Activated CD4-positive, alpha-beta T cell treated with anti-CD3 and anti-CD28 coated beads, Interleukin-2, amount 50 U/mL, for 1 hour (primary cell): ENCODE measurements at places on chromosomes 4 and X.

GRCh38 chr4:41687971-41688370 lies 60.6 kb downstream of the PHOX2B start:
- no peak for DNase-seq

DNA sequence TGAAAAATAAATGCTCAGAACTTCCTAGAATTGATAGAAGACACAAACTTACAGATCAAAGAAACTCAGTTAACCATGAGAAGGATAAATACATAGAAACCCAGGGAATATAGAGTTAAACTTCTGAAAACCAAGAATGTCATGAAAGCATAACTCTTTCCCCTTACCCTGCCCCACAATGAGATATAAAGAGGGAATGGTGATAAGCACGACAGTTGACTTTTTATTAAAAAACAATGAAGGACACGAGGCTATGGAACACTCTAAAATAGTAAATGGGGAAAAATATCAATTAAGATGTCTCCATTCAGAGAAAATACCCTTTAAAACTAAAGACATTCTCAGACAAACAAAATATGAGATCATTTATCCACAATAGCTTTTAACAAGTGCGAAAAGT lies 154.7 kb downstream of the ANTXR2 start:
- DNase-seq: no peak

DNA sequence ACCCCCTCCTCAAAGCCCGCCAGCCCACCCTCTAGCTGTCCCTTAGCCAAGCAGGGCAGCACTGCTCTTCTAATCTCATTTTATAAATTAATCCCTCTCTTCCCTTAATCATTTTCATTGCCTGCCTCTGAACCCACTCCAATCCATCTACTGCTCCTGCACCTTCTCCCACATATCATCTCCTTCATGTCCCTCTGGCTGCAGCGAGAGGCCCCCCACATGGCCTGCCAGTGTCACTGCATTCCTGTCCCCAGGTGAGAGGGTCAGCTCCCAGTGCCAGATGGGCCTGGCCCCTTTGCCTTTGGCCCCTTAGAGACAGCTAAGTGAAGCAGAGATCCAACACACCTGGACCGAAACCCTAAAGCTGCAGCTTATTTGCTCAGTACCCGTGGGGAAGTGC lies 79.4 kb downstream of the PJA1 start:
- no peak for DNase-seq

- DNase-seq: no peak
These were observed 42.6 kb upstream of the PPP2R3B start for GRCh38 chrX:429266-429825.

GRCh38 chr4:184460499-184461285 lies 13.7 kb downstream of the IRF2 start:
- no peak for DNase-seq

GRCh38 chr4:89000844-89001360 lies 56.1 kb downstream of the FAM13A start:
- DNase-seq: no peak

GRCh38 chr4:100295792-100296191 lies 105.5 kb upstream of the DDIT4L start:
- DNase-seq: no peak

GRCh38 chr4:132614682-132615081 lies 534.4 kb upstream of the PCDH10 start:
- no peak for DNase-seq
